HepG2 (cell line): ENCODE measurements at places on chromosomes 6 and 20.

DNA sequence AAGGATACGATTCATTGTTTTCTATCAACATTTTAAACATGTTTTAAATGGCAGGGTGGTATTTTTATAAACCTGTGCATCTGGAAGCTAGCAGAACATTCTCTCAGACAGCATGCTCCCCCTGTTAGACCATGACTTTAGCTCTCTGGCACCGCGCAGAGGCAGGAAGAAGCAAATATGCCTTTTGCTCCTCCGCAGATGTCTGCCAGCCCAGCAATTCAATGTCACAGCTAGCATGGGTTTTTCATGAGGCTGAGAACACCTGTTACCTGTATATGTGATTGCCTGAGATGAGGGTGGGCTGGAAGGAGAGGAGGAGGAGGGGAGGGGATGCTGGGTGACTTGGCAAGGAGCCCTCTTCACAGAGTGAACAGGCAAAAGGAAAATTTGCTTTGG is 6.7 kb downstream of the MTCH1 start:
- DNase-seq, result no peak

DNA sequence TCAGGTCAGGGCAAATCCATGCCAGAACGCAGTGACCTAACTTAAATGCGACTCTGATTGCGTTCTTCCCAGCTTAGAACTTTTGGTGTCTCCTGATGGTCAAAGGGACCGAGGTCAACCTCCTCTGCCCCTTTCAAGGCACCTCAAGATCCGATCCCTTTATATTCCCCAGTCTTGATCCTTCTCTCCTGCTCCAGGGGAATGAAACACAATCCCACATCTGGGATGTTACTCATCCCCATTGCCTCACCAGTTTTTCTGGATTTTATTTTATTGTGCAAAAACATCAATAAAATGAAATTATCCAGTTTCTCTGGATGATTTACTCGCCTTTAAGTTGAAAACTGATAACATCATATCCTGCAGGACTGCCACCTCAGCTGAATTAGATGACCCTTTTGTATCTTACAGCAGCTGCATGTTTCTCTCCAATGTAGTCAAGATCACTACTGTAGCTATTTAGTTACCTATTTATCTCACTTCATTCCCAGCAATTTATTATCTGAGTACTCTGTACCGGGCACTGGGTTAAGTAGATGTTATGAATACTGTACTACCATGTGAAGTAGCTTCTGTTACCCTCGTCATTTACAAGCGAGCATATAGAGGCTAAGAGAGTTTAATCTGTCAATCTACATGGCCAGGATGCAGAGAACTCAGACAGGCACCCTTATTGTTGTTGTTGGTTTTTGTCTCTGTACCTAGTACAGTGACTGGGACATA is 44.0 kb downstream of the IRAK1BP1 start:
- DNase-seq, result no peak

GRCh38 chr6:45351667-45352066 is 23.5 kb downstream of the RUNX2 start:
- DNase-seq, result no peak

GRCh38 chr20:51327251-51327841 is 215.2 kb downstream of the NFATC2 start:
- no peak for DNase-seq

DNA sequence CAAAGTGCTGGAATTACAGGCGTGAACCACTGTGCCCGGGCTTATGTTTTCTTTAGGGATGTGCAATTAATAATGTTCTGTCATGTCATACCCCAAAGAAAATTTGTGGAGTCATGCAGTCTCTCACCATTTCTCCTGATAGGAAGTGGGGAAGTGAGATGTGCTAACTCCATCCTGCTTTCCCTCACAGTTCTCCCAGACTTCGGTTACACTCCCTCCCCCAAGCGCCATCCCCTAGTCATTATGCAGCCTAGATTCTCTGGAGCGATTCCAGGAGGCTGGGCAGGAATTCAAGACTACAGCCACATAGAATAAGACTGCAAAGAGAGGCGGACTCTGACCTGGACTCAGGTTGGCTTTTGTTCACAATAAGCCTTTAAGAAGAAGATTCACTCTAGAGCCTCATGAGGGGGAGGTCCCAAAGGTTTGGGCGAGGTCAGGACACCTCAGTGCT is 271.4 kb downstream of the ALDH8A1 start:
- no peak for DNase-seq

GRCh38 chr20:2299301-2299700 is 3.5 kb downstream of the TGM3 start:
- DNase-seq, result no peak
